ENCODE measurements at places on chromosomes 2 and 18.

GRCh38 chr2:156648522-156648921, 212.3 kb downstream of the GPD2 start:
- DNase-seq: no peak

- no peak for DNase-seq
Measured at GRCh38 chr2:17610521-17610920, 70.0 kb downstream of the VSNL1 start.

- peak; percentile 20 for DNase-seq
Measured at GRCh38 chr2:39837856-39838453, 58.9 kb upstream of the THUMPD2 start.

DNA sequence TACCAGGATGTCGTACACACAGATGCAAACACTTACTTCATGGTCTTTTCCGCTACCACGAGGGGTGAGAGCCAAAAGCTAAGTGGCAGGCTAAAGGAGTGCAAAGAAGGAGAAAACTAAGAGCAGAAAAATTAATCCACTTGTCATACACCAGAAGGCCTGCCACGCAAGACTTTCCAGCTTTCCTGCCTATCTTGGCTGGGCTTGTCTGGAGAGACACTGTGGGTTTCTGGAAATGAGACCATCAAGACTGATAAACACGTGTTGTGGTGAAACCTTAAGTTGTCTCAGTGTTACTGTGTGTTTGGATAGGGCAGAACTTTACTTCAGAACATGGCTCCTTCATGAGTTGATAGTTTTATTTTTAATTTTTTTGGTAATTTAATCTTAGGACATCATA, 175.6 kb downstream of the FMNL2 start:
- no peak for DNase-seq

DNA sequence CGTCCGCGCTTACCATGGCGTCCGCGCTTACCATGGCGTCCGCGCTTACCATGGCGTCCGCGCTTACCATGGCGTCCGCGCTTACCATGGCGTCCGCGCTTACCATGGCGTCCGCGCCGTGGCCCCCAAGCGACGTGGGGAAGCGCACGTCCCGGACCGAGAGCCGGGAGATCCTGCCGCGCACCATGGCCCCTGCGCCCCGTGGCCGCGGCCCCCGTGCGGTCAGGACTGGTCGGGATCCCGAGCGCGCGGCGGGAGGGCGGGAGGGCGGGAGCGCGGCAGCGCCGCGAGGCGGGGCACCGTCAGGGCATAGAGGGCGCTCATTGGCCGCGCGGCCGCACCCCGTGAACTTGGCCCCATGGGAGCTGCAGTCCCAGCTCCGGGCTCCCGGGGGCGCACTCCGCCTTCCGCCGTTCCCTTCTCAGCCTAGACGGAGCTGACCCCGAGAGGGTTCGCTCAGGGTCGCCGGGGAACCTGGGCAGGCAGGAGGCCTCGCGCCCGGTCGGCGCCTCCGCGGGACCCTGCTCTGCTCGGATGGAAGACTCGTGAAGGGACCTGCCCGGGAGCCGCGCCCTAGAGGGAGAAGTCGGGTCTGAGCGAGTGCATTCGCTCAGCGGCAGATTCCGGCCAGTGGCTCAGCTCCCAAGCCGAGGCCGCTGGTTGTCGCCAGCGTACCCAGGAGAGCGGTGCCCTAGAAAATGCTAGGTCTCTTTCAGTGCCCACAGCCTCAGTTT, at the start of gene ENOSF1:
Gene ENOSF1 (minus strand): TSS at position 230 of the 734 bp plus-strand sequence. CDS start 43 bp downstream, at position 187.
- DNase-seq: peak; percentile 91

- no peak for DNase-seq
Measured at GRCh38 chr2:188695953-188696352, 278.2 kb upstream of the COL3A1 start.

- DNase-seq: no peak
Measured at GRCh38 chr18:54004828-54005227, 219.6 kb downstream of the MBD2 start.

GRCh38 chr18:2147476-2148230, 423.7 kb downstream of the METTL4 start:
- DNase-seq: no peak

DNA sequence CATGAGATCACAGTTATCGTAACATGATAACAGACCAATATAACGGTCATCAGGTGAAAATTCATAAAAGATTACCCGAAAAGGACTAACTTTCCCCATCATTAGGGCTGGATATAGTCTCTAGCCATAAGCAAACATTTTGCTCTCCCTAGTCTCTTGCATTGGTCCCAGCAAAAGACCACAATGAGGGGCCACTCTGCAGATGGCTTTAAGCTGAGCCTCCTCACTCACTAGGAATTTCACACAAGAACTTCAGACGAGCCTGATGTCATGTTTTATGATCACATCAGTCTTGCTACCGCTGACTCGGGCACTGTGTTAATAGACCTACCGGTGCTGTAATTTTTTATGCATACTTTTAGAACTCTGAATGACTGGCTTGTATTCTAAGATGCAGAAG, 35.2 kb downstream of the STK17B start:
- DNase-seq: no peak

- DNase-seq: no peak
Measured at GRCh38 chr2:70712916-70713315, 55.1 kb downstream of the ADD2 start.

- no peak for DNase-seq
Measured at GRCh38 chr2:129275706-129276105, 703.8 kb upstream of the RAB6C start.

DNA sequence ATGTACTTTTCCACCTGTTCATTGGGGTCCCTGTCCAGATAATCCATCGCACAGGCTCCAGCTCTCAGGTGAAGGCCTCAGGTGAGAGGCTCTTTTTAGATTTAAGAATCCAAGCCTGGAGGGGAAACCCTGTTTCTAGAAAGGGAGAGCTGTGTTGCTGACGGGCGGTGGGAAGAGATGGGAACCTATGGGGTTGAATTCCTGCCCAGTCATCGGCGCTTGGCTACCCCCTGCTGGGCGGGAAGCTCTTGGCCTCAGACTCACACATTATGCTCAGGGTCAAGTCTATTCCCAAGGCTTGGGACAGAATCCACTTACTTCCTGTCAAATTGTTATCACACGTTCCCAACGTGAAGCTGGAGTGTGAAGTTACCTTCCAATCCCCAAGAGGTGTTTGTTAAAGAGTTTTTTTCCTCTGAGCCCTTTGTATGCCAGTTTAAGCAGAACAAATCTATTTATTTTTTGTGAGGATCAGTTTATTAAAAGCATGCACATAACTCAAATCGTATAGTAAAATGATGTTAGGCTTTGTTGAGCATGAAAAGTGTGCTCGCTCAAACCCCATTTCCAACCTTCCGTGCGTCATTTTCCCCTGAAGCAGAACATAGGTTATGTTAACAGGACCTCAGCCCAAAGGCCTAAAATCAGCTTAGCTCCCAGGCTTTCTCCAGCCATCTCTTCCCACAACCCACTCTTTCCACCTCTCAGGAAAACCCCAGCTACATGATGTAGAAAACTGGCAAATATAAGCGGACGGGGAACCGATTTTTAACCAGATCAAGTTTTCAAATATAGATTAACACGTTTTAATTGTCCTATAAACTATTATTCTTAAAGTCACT, 181.7 kb upstream of the ETAA1 start:
- peak; percentile 63 for DNase-seq

DNA sequence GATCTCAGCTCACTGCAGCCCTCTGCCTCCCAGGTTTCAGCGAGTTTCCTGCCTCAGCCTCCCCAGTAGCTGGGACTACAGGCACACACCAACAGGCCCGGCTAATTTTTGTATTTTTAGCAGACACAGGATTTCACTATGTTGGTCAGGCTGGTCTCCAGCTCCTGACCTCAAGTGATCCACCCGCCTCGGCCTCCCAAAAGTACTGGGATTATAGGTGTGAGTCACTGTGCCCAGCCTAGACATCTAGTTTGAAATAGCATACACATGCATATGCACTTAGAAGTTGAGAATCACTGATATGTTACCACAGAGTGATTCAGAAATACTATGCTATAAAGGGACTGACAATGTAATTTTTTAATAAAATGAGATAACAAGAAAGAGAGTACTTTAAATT, 69.8 kb upstream of the CDKL4 start:
- DNase-seq: no peak

DNA sequence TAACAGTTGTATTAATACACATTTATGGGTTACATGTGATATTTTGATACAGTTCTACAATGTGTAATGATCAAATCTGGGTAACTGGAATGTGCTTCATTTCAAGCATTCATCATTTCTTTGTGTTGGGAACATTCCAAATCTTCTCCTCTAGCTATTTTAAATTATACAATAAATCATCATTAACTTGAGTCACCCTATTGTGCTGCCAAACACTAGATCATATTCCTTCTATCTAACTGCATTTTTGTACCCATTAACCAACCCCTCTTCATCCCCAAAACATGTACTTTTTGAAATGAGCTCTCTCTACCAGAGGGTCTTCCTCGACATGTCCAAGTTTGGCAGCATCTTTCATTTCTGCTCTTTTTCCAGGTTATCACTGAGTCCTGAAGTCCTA, 81.1 kb upstream of the TTC39C start:
- DNase-seq: no peak

DNA sequence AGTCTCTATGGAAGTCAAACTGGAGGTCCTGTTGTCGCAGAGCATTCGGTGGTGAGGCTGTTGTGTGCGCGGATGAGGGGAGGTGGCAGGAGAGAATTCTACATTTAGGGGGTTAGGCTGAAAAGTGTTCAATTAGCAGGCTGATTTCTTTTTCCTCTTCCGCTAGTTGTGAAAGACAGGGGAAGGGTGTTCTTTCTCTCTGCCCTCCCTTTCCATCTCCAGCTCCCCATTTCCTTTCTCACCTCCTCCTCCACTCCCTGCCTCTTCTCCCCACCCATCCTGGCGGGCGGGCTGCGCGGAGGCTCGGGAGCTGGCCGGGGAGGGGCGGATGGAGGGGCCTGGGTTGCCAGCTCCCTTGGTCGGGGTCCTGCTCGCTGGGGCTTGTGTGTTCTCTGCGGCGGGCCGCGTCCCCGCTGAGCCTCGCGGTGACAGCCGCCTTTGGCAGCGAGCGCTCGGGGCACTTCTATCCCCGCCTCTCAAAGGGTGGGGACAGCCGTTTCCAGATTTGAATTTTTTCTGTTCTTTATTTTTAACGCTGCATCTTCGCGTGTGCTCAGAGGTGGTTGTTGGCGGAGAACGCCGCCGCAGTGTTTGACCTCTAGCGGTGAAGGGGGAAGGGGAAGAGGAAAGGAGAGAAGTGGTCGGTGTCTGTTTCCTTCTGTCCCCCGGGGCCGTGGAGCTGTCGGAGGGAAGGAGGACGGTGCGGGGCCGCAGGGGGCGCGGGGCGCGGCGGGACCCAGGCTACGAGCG, 3.6 kb downstream of the SOX11 start:
- no peak for DNase-seq

- DNase-seq: no peak
Measured at GRCh38 chr2:192254444-192254843, 59.7 kb upstream of the TMEFF2 start.

- DNase-seq: no peak
Measured at GRCh38 chr2:127683757-127684156, 8.4 kb upstream of the LIMS2 start.

- no peak for DNase-seq
Measured at GRCh38 chr18:75262511-75262910, 51.9 kb downstream of the TSHZ1 start.

DNA sequence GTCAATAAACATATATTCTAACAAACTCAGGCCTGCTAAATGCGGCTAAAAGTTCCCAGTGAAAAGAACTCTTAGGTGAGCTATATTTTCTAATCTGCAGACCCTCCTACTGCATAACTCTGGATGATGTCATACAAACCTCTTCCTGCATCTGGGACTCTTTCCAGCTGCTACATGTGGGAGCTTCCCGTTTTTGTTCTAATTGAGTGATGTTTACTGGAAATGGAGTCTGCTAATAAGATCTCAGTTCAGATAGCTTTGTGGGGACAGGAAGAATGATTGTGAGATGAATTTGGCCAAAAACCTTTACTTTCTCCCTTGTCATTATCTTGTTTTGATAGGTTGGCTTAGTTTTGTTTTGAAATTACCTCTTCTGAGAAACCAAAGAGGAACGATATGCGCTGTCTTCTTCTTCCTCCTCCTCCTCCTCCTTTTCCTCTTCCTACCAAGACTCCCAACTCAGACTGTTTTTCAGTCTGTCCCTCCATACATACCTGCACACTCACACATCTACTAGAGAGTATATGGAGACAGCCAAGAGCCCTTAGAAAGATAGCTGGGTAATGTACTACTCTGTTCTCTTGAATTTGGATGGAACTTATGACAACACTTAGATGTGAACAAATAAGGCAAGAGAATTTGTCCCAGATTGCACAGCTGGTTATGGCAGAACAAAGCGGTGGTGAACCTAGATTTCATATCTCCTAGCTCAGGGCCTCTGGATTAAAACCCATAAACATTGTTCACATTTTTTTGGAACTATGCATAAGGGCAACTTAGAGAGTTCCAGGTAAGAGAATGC, 39.8 kb upstream of the AAK1 start:
- no peak for DNase-seq

GRCh38 chr2:209579230-209579749, 155.4 kb downstream of the MAP2 start:
- no peak for DNase-seq

GRCh38 chr2:239264838-239265651, 135.8 kb downstream of the HDAC4 start:
- no peak for DNase-seq

DNA sequence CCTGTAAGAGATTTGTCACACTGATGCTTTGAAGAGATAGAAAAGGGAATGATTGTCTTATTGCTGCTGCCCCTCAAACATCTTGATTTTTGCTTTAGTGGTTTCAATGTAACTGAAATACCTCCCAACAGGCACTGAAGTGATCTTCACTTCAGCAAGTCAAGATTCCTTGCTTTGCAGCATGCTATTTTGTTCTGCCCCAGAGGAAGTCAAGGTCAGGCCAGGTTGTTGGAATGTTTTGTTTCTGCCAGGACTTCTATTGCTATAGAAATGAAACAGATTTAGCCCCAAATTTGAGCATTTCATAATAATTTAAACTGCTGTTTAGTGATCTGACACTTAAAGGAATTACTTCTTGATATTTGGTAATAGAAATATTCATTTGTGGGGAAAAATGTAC, 277.6 kb downstream of the ZNF804A start:
- DNase-seq: no peak

- no peak for DNase-seq
Measured at GRCh38 chr18:13532406-13533075, 193.8 kb downstream of the FAM210A start.

GRCh38 chr2:187851955-187852561, 297.8 kb upstream of the TFPI start:
- no peak for DNase-seq
